ENCODE measurements at places on chromosomes 3 and 15.

DNA sequence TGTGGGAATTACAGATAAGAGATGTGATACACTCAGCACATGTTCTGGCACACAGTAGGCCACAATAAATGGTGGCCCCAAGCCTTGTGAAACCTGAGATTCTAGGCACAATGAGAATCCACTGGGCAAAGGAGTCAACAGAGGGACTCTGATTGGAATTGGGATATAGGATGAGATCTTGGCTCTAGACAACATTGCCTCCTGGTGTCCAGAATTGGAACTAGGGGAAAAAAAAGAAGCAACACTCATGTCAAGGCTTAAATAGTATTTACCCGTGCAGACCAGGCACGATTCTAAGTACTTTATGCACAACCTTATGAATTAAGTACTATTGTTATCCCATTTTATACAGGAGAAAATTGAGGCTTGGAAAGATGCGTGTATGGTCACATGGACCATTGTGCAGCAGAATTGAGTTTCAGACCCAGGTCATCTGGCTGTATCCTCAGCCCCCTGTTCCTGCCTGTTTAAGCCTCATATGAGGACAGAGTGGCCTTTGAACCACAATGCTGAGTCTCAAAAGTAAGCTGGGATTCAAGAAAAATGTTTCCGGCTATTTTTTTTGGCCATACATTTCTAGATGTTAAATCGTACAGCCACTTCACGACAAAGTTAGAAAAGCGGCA is 124.8 kb downstream of the SV2B start:
- DNase-seq = peak; percentile 24

- no peak for DNase-seq
Observed at GRCh38 chr3:124108446-124108845, 116.5 kb upstream of the ROPN1 start.

GRCh38 chr3:170470063-170471016 is 51.7 kb downstream of the CLDN11 start:
- DNase-seq = peak; percentile 62

- DNase-seq = no peak
Observed at GRCh38 chr15:29119847-29120246, 149.8 kb downstream of the NSMCE3 start.

GRCh38 chr15:68812597-68813431 is 7.9 kb downstream of the ANP32A start:
- peak; percentile 65 for DNase-seq

GRCh38 chr15:70066447-70066846 is 31.3 kb downstream of the TLE3 start:
- peak; percentile 12 for DNase-seq

Data from AG10803 (cell line).